ENCODE measurements at places on chromosomes 1 and 21.

GRCh38 chr1:224736619-224737352, 120.7 kb downstream of the CNIH3 start:
- DNase-seq, result no peak

DNA sequence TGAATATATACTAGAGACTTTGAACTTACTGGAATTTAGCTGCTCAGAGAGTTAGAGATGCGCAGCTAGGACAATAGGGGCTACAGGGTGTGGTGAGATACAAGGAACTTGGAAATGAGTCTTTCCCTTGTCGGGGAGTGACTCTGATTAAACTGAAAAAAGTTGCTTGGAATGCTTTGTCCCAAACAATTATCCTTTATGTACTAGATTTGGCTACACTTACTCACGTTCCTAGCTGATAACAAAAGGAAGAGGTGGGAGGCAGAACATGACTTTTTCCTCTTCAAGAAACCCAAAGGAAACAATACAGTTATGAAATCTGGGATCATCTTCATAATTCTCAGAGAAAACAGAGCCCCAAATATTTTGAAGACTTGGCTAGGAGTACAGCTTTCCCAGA, 6.9 kb upstream of the CGN start:
- DNase-seq, result no peak

- no peak for DNase-seq
These were observed 10.4 kb downstream of the IBA57 start for GRCh38 chr1:228176024-228176395.

GRCh38 chr1:110210604-110211495, 736 bp downstream of the KCNC4 start:
- peak; percentile 26 for DNase-seq

DNA sequence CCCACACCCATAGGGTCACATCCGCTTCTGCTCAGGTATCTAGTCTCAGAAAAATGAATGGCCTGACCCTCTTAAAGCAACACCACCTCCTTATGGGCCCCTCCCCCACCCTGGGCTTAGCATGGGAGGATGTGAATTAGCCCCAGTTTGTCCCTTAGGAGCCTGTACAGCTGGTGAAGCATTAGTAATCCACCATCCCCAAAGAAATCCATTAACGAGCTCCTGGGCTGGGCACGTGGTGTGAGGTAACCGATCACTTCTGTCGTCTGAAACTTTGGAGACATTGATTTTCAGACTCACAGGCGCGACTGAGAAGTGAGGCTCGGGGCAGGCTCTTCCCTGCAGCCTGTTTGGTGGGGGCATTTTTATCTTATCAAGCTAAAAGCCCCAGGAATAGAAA, 10.5 kb downstream of the RASSF5 start:
- no peak for DNase-seq

GRCh38 chr21:44496564-44497550, 41.5 kb downstream of the LRRC3 start:
- DNase-seq, result no peak

DNA sequence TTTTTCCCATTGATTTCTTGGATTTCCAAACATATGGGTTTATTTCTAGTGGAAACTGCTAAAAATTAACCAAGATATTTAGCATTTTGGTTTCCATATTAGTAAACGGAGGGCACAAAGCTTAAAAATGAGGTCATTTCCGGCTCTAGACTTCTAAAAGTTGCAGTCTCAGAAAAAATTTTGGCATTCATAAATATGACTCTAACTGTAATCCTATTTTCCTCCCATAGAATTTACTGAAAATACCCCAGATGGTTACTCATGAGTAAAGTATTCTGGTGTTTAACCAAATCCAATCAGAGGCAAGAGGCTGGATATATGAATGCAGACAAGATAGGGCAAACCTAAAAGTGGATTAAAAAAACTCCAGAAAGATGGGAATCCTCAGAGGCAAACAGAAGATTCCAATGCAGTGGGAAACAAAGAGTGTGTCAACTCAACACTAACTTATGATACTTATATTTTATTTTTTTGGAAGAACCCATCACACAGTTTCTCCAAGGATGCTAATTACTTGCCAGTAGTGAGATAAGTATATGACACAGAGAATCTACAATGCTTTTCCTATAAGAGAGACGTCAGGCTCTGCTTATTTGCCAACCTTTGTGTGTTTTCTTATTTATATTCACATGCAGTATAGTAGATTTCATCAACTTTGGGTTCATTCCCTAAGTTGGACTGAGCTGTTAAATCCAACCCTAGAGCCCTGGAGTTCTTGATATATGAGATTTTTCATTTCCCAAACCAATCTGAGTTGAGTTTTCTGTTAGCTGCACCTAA, 90.1 kb upstream of the BCL10 start:
- no peak for DNase-seq

- DNase-seq, result no peak
These were observed at the start of gene PRRX1 for GRCh38 chr1:170664093-170664827. PRRX1 (plus strand) TSS chr1:170664131; CDS start chr1:170664219, 88 bp downstream.

DNA sequence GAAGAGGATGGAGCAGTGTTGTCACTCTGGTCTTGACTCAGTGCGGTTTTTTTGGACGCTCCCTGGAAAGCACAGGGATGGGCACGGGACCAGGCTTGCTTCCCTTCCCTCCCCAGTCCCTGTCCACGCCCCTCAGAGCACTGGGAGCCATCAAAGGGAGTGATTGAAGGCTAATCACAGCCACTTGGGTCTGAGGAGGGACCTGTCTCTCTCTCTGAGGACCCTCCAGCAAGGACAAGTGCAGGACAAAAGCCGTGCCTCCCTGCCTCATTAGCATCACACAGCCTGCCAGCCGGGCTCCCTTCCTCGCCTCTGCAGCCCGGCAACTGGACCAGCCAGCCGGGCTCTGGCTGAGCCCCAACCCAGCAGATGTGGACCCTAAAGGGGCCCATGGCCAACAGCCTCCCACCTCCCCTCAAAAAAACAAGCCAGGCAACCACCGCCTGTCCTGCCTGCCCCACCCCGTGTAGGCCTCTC, 18.6 kb upstream of the PDZK1IP1 start:
- DNase-seq, result no peak

GRCh38 chr1:226541231-226541630, 7.3 kb upstream of the STUM start:
- no peak for DNase-seq

- no peak for DNase-seq
These were observed 2.9 kb downstream of the IL24 start for GRCh38 chr1:206900149-206900548.

DNA sequence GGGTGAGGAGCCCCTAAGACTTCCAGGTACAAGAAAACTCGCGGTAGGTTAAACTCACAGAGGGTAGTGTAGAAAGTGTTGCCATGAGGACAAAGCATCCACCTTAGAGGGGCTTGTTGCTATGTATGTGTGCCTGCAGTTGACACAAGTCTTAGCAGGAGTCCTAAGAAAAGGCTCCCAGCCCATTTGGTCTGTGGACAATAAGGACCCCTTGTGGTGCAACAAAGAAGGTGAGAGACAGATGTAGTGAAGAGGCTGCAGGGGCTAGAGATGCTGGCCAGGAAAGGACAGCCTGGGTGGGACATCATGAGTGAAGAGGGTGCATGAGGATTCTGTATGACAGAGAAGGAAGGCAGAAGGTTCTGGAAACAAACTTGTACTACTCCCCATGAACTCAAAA, 36.3 kb upstream of the IL10 start:
- DNase-seq, result no peak

DNA sequence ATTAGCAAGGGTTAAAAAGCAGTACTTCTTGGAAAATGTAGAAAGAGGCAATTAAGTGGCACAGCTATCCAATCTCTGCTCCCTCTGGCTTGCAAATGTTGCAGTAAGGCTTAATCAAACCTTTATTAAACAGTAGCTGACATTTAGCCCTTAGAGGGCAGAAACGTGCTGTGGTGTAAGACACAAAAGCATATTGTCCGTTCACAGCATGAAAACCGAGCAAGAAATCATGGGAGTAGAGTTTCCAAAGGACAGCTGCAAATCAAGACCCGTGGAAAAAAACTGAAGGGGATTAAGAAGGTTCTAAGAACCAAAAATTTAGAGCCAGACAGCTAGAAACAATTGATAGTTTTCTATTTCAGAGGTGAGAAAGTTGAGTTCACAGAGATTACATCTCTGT, 13.1 kb downstream of the ZP4 start:
- DNase-seq, result no peak

- no peak for DNase-seq
These were observed 8.5 kb downstream of the SERINC2 start for GRCh38 chr1:31421371-31422040.

GRCh38 chr1:201127755-201128455, 921 bp upstream of the ASCL5 start:
- no peak for DNase-seq

GRCh38 chr1:109838838-109839240, 71.8 kb upstream of the CSF1 start:
- no peak for DNase-seq

DNA sequence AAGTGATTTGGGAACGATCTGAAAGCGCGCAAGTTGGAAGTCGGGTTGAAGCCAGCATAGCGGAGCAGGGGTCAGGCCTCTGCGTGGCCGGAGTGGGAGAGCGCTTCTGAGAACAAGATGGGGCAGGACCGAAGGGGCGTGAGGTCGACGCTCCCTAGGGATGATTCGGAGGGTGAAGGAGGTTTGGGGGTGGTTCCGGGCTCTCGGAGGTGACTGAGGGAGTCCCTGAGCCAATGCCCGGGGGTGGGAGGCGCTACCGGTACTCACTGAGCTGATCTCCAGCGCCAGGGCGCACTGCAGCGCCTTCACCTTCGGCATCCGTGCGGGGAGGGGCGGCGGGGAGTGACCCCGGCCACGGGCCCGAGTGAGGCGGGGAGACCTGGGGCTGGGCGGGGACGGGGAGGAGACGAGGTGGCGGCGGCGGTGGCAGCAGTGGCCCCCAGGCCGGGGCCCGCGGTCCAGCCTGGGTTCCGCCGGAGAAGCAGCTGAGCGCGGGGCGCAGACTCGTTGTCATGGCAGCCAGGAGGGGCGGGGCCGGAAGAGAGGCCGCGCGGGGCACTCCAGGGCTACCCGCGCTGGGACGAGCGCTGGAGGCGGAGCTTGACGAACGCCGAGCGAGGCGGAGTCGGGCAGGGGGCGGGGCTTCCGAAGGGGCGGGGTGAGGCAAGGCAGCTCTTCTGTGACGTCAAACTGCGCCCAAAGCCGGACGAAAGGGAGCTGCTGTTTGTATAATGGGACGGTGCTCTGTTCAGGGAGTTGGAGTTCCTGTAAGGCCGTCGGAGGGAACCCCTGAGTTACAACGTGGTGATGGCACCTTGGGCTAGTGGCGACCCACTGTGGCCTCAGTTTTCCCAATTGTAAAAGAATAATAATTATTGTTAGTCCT, at the start of gene SPATA6:
Gene SPATA6, minus strand, starts transcription at position 514 of the 886 bp plus-strand sequence. Its CDS starts 196 bp downstream, at position 318.
- DNase-seq, result peak; percentile 96

Measured in stimulated activated CD4-positive, alpha-beta T cell treated with anti-CD3 and anti-CD28 coated beads, Interleukin-2, amount 100 ng/mL, for 4 hours (primary cell).